ENCODE measurements at places on chromosomes 5 and 9.

DNA sequence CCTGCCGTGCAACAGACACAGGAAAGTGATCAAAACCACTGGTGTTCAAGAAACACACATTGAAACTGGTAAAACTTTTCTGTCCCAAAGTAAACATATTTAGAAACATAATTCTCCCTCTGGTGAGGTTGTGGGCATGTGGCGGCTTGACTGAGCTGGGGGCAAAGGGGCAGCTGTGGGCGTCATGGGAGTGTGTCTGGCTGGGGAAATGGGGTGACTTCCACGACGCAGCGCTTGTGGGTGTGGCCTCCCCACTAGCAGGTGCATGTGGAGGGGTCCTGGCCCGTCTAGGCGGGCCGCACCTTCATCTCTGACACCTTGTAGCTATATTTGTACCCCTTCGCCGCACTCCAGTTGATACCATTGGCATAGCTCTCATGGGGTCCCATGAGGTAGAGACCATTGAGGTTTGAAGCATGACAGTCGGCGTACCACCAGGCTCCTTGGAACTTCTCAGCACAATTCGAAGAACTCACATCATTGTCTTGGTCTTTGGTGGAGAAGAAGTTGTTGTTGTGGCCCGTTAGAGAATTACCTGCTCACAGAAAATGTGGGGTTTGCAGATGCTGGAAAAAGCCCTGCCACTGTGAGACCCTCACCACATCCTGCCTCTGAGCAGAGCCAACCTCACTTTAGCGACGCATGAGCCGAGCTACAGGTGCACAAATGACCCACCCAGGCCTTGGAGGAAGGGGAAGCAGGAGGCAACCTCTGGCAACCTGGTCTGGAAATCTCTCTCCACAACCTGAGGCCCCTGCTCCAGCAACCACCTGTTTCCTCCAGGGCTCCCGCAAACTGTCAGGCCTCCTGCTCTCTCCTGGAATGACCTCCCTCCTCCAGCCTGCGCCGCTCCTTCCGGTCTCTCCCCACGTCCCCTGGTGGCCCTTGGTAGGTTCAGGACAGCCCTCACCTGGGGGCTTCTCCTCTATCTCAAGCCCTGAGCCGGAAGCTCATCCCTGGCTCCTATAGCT is 7.9 kb downstream of the FCN1 start:
- DNase-seq, result no peak

DNA sequence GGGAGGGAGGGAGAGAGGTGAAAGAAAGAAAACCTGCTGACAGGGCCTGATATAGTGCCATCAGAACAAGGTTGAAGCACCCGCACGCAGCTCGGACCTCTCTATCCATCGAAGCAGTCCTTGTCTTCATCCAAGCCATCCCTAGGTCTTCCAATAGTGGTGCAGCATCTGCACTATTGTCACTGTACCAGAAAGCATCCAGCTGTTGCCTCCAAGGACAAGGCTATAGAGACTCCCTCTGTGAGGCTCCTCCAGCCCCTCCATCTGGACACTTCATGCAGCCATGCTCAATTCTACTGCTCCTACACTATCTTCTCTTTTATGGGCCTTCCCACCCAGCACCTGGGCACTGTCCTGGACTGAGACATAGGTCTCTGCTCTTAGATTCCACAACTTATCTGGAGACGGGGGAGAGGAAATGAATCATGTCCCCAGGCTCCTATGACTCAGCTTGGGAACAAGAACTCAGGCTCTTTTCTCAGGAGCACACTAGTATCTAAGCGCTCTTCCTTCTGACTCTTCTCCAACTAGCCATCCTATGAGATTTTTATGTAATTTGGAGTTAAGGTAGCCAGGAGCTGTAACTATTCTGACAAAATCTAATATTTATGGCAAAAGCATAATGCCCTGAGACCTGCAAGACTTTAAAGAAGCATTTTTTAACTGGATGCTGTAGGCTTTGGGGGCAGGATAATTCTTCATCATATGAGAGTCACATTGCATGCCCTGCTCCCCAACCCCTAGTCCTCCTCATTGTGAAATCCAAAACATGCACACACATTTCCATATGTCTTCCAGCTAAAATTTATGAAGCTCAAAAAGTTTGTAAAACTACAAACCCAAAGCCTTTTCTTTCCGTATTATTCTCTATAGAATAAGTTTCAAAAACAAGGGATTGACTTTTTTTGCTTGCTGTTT is 446.8 kb downstream of the CCDC171 start:
- DNase-seq, result no peak

DNA sequence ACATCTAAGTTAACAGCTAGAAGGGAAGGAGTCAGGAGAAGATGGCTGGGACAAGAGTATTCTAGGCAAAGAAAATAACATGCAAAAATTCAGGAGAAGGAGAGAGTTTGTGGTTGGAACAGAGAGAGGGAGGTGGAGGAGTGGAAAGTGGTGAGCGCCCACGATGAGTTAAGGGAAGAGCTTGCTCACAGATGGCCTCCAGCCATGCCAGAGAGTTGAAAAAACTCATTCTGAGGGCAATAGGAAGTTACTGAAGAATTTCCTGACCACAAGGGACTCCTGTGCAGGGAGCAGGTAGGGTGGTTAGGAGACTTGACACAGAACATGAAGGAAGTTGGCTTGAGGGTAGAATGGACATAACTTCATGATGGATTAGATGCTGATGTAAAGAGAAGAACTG is 159.7 kb downstream of the DOCK2 start:
- DNase-seq, result no peak

- DNase-seq, result no peak
Measured at GRCh38 chr9:84597131-84597530, 72.4 kb upstream of the NTRK2 start.

DNA sequence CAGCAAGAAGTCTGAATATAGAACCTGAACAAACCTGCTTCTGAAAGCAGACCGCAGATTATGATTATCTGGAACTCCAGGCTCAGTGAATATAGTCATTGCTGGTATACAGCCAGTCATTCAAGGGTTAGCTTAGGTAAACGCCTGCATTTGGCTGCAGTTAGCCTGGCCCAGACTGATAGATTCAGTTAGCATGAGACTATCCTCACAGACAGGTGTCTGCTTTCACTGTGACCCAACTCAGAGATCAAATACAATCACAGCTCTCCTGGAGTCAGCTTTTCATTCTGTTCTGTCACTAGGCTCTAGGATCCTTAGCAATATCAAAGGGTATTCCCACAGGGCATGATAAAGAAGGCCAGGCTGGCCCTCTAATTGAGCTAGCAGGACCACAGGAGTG is 138.6 kb upstream of the PLCXD3 start:
- DNase-seq, result no peak

- no peak for DNase-seq
Measured at GRCh38 chr5:10808347-10809226, 47.6 kb upstream of the DAP start.

DNA sequence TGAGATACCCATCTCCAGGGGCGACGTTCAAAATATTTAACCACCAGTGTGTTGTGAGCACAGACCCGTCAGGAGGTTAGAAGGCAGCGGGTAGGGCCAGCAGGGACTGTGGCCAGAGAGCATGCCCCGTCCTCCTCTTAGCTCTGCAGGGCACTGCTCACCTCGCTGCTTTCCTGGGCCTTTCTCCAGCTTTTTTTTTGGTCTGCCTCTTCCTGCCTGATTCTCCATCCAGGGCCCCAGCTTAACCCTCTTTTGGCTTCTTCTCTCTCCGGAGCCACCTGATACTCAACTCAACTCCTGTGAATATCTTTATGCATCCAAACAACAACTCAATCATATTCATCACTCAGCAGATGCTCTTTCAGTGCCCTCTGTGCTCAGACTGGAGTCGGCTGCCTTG is 44.0 kb downstream of the TMOD1 start:
- DNase-seq, result no peak

- no peak for DNase-seq
Measured at GRCh38 chr5:68683632-68684036, 410.2 kb upstream of the SLC30A5 start.

DNA sequence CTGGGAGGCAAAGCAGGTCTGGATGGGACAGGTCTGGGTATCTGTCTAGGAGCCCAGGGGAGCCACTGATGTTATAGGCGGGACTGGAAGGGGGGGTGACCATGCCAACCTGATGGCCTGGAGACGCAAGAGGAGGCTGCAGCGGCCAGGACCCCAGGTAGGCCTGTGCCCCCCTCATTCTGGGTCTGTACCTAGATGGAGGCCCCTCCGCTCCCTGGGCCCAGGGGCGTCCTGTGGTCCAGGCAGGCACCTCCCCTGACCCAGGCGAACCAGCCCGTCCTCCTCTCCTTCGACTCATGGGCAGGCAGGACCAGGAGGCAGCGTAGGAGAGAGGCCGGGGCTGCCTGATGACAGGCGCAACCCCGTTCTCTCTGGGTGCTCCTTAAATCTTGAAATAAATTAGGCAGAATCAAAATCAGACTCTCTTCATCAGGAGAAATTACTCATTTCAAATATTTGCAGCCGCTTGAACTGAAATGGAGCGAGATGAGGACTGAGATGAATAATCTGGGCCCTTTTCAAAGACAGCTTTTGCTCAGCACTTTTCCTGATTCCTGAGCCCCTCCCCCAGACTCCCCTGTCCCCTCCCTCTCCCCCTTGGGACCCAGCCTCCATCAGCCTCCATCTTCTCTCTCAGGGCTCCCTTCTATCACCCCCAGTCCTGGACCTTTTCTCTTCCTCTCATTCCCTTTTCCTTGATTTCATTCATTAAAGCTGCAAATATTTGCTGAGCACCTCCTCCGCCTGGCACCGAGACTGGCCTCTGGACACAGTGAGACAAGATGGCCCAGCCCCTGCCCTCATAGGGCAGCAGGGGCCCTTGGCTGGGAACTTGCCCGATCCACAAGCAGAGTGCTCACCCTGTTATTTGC is 46.8 kb upstream of the IER5L start:
- no peak for DNase-seq

DNA sequence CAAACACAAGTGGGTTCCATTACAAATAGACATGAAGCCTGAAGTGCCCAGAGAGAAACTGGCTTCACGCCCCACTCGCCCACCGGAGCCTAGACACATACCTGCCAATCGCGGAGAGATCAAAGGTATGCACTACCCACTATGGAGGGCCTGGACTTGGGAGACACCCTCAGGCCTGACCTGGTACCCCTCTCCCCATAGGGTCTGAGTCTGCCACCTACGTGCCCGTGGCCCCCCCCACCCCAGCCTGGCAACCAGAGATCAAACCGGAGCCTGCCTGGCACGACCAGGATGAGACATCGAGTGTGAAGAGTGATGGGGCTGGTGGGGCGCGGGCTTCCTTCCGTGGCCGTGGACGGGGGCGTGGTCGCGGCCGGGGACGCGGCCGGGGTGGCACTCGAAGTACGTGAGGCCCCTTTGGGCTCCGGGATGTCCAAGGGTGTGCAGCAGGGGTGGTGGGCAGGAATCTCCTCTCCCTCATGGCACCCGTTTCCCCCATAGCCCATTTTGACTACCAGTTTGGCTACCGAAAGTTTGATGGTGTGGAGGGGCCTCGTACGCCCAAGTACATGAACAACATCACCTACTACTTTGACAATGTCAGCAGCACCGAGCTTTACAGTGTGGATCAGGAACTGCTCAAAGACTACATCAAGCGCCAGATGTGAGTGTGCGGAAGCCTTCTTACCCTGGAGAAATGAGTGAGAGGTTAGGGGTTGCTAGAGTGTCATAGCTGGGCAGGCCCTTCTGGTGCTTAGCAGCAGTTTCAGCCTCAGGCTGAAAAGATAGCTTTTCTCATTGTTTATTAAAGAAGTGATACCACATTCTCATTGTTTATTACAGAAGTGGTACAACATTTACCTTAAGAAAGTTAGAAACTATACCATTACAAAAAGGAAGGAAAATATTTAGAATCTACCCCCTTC is 38.7 kb downstream of the LARP1 start:
- DNase-seq, result no peak

DNA sequence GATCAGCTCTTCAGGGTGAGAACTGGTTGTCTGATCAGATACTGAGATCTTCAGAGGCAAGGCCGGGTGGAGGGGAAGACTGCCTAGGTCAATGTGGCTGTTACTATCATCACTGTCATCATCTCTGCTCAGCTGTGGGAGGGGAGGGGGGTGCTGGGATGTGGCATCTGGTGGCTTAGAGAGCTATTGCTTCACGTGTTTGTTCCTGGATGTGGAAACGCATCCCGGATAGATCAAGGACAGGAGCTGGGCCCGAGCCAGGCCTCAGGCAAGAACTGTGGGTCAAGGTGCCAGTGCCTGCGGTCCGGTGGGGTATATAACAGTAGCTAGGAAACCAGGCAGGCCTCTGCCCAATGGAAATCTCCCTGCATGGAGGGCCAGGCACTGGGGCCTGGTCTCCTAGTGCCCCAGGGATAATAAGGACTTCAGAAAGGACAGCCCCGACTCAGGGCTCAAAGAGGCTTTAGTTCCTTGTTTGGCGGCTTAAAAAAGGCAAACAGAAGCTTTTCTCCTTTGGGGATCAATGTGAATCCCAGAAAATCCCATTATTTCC is 30.3 kb upstream of the TIFAB start:
- DNase-seq, result no peak

- no peak for DNase-seq
Measured at GRCh38 chr9:17134396-17135294, at the start of gene CNTLN. CNTLN (plus strand) TSS chr9:17135040; CDS start chr9:17135066, 26 bp downstream.

DNA sequence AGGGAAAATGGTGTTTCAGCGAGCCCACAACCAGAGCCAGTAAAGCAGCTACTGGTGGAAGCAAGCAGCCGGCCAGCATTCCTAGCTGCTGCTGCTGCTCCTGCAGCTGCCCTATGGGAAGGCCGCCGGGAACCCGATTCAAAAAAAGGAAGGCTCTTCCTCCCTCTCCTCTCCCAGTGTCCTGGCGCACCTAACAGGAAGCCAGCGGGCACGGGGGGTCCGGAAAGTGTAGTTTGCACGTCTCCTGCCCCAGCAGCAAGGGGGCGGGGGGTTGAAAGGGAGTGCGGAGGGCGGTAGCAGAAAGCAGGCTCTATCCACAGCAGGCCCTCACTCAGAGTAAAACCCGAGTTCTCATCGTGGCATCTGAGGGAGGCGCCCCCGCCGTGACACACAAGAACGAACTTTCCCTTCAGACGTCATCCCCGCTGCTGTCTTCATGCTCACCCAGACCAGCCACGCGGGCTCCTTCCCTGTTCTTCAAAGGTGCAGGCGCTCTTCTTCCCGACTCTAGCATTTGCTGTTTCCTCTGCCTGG is 16.5 kb downstream of the GRXCR2 start:
- DNase-seq, result no peak
